ENCODE measurements at places on chromosomes 5 and 9. TPM values are rescaled to one million over a fixed set of nuclear protein-coding genes. Genes with fewer than 3 reads are reported as not detected.

Gene KIF4B
- not detected for total RNA-seq

Gene TRIP13
- total RNA-seq = 19.5 TPM

Gene ST6GALNAC4
- 45.5 TPM for total RNA-seq

Gene ACTBL2
- 0.11 TPM for total RNA-seq

Gene DBH
- not detected for total RNA-seq

Gene PDLIM4
- 84.4 TPM for total RNA-seq

DNA sequence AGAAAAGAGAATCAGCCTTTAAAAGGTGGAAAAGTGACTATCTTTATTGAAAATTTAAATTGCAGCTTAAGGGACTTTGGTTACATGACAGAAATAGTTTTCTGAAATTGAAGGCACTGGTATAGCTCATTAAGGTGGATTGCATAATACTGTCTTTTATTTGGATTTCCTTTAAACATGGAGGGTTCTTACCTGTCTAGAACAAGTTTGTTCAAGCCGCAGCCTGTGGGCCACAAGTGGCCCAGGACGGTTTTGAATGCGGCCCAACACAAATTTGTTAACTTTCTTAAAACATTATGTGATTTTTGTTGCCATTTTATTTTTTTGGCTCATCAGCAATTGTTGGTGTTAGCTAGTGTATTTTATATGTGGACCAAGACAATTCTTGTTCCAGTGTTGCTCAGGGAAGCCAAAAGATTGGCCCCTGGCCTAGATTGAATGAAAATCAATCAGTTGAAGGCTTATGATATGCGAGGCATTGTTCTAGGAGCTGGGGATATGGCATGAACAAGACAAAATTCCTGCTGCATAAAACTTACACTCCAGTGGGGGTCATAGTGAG, 18.0 kb downstream of the NNT start:
- H3K36me3 ChIP-seq = peaks cover 14% of the 10 kb centered on the region
- H3K27me3 ChIP-seq = no peaks in the 10 kb centered on the region
- H3K4me1 ChIP-seq = 0 out of 2 replicates have a peak, but pooled peaks cover 4% of the 10 kb centered on the region
- no peak for DNase-seq
- H3K4me3 ChIP-seq = no peak overlapping the region

DNA sequence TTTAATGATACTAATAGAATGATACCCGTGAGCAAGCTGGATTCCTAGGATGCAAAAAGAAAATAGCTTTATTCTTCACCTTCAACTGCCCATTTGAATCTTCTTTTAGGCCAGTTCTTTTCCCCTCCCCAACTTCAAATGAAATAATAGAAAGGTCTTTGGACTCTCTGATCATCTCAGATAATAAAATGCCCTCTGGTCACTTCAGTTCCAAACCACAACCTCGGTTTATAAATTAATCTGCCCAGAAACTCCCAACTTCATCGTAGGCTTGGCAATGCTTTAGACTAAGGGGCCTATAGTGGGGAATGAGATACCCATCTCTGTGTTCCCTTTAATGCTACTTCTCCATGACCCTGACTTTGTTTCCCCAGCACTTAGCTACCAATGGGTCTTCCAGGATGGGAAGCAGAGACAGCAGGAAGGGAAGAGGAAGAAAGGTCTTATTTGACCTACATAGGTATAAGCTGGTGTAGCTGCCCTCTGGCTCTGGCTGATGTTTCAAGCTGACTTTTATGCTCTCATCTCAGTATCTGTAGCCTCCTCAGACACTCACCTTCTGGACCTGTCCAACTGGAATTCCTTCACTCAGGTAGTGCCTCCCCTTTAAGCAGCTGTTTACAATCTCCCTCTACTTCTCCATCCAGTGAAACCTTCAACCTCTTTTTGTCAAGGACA, 47.2 kb upstream of the RAD23B start:
- H3K4me1 ChIP-seq = peaks cover 14% of the 10 kb centered on the region
- no peak overlapping the region for H3K4me3 ChIP-seq

GRCh38 chr5:173451651-173452050, 123.4 kb upstream of the STC2 start:
- no peak overlapping the region for H3K4me3 ChIP-seq
- H3K27me3 ChIP-seq = no peaks in the 10 kb centered on the region
- DNase-seq = peak; percentile 34
- peaks cover 61% of the 10 kb centered on the region for H3K4me1 ChIP-seq

DNA sequence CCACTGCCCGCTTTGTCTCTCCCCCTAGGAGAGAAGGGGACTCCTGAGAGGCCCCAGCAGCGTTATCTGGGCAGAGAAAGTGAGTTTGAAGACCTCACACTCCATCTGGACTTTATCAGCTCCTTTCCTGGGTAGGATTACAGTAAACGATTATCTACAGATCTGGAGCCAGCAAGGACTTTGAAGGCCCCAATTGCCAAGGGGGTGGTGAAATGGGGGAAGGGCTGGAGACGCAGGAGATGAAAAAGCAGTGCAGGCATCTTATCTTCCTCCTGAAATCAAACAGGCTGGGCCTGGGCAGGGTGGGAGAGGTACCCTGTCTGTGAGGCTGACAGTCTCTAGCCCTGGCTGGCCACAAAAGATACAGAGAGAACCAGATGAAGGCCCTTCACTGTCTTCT, 105.8 kb upstream of the MSX2 start:
- H3K27ac ChIP-seq = no peak overlapping the region
- no peaks in the 10 kb centered on the region for H3K4me1 ChIP-seq
- H3K4me3 ChIP-seq = no peak overlapping the region
- DNase-seq = no peak

GRCh38 chr9:134724912-134725604, 83.5 kb downstream of the COL5A1 start:
- H3K4me1 ChIP-seq = no peaks in the 10 kb centered on the region
- H3K27me3 ChIP-seq = no peaks in the 10 kb centered on the region
- no peak for DNase-seq
- H3K4me3 ChIP-seq = no peak overlapping the region
- peaks cover 21% of the 10 kb centered on the region for H3K36me3 ChIP-seq

DNA sequence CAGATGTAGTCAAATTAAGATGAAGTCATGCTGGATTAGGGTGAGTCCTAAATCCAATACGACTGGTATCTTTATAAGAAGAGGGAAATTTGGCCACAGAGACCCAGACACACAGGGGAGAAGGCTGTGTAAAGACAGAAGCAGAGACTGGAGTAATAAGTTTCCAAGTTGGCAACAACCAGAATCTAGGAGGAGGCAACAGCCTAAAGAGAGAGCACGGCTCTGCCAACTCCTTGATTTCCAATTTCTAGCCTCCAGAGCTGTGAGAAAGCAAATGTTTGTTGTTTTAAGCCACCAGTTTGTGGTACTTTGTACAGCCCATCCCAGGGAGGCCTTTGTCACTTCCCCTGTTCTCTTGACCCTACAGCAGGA, 74.4 kb downstream of the ATG10 start:
- peaks cover 13% of the 10 kb centered on the region for H3K4me1 ChIP-seq
- no peak overlapping the region for H3K4me3 ChIP-seq
- no peaks in the 10 kb centered on the region for H3K36me3 ChIP-seq
- no peaks in the 10 kb centered on the region for H3K27me3 ChIP-seq
- H3K27ac ChIP-seq = no peak overlapping the region

GRCh38 chr5:33788922-33789566, 102.7 kb downstream of the ADAMTS12 start:
- H3K27ac ChIP-seq = peak overlapping the region; percentile 85
- H3K27me3 ChIP-seq = no peaks in the 10 kb centered on the region
- peaks cover 18% of the 10 kb centered on the region for H3K4me1 ChIP-seq
- 0 out of 2 replicates have a peak overlapping the region, but pooled peaks have one; percentile 2 for H3K4me3 ChIP-seq

GRCh38 chr9:112104401-112104800, 70.7 kb downstream of the SUSD1 start:
- no peaks in the 10 kb centered on the region for H3K36me3 ChIP-seq
- no peak for DNase-seq
- H3K27me3 ChIP-seq = no peaks in the 10 kb centered on the region

- no peak overlapping the region for H3K27ac ChIP-seq
- no peak for DNase-seq
- no peaks in the 10 kb centered on the region for H3K27me3 ChIP-seq
- no peak overlapping the region for H3K4me3 ChIP-seq
Observed at GRCh38 chr5:98880151-98880550, 48.7 kb downstream of the CHD1 start.

DNA sequence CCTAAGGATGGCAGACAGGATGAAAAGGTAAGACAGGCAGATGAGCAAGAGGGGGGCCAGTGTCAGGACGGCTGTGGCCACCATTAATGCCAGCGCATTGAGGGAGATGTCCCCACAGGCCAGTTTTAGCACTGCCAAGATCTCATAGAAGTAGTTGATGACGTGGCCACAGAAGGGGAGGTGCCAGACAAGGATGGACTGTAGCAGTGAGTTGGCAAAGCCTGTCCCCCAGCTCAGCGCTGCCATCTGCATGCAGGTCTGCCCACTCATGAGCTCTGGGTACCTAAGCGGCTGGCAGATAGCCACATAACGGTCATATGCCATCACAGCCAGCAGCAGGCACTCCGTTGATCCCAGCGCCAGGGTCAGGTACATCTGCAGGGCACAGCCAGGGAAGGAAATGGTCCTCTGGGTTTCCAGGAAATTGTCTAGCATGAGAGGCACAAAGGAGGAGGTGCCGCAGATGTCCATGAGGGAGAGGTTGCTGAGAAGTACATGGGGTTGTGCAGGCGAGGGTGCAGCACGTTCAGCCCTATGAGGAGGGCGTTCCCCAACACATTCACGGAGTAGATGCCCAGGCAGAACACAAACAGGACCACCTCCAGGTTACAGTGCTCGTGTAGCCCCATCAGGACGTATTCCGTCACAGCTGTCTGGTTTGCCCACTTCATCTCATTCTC, 10.8 kb downstream of the OR13J1 start:
- H3K36me3 ChIP-seq = no peaks in the 10 kb centered on the region
- H3K4me1 ChIP-seq = no peaks in the 10 kb centered on the region
- no peak overlapping the region for H3K27ac ChIP-seq
- peak; percentile 67 for DNase-seq
- no peak overlapping the region for H3K4me3 ChIP-seq

DNA sequence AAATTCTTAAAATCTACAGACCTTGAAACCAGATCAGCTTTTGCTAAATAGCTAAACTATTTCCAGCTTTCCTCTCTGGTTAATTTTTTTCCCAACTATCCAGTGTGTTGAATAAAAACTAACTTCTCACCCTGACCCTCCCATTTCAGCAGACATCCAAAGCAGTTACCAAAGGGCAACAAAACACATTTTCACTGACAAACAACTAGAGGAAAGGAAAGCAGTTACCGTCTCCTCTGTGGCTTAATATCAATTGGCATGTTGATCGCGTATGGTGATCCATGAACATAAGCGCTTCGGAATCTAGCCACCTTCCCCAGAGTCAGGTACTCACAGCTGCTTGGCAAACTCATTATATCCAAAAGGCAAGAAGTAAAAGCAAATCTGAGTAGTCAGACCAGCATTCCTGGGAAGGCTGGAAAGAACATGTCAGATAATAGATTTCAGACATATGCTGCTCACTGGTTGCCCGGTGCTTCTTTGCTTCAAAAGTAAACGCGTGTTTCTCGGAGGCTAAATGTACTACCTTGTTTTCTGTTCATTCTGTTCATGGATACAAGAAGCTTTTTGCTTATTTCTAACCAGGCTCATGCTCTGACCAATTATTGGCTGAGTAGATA, 463.4 kb downstream of the PDE4D start:
- 0 out of 2 replicates have a peak, but pooled peaks cover 20% of the 10 kb centered on the region for H3K27me3 ChIP-seq
- H3K27ac ChIP-seq = no peak overlapping the region
- no peaks in the 10 kb centered on the region for H3K36me3 ChIP-seq

DNA sequence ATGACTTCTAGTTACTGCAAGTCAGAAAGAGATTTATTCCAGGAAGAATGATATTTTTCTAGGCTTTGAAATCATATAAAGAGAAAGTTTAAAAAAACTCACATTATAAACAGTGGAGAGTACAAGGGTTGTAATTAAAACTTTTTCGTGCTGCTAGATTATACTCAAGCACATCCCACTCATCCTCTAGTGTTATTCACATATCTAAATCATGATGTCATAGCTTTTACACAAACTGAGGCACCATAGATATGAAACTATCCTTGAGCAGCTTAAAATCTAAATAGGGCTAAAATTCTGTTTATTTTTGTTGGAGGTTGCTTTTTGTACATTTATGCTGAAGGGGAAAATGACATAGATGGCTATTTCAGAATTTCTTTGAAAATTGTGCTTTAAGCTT, 30.0 kb downstream of the TENT2 start:
- no peak overlapping the region for H3K4me3 ChIP-seq
- no peaks in the 10 kb centered on the region for H3K27me3 ChIP-seq
- H3K36me3 ChIP-seq = peaks cover 19% of the 10 kb centered on the region
- H3K4me1 ChIP-seq = peaks cover 10% of the 10 kb centered on the region

DNA sequence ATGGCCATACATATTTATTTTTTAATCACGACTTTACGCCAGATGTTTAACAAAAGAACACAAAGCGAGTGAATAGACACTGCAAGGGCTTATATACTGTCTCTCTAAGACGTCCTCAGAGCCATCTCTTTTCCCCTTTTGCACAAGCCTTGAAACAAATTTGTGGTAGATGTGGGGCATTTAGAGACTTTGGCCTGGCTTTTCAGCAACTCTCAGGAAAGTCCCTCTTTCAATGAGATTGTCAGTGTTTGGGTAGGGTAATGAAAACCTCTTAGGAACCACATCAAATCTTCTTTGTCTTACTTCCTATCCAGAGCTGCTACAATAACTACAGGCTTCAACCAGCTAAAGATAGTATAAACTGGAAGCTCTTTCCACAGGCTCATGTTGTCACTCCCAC, 380.0 kb downstream of the ANXA1 start:
- H3K4me1 ChIP-seq = no peaks in the 10 kb centered on the region
- H3K27me3 ChIP-seq = no peaks in the 10 kb centered on the region
- H3K4me3 ChIP-seq = no peak overlapping the region
- no peaks in the 10 kb centered on the region for H3K36me3 ChIP-seq
- no peak for DNase-seq

DNA sequence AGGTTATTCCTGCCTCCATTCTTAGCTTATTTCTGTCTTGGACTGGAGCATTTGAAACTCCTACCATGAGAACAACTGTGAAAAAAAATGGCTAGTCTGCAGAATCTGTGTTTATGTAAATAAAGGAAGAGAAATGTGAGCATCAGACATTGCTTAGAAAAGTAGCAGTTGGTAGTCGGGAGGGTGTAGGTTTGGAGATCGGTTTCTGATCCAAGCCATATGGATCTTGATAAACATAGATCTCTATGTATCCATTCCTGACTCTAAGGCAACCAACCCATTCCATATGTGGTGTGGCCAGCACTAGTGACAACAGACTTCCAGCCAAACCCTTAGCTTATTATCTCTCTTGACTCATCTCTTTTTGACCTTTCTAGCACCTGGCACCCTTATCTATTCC, 127.1 kb downstream of the NMUR2 start:
- H3K4me1 ChIP-seq = no peaks in the 10 kb centered on the region
- DNase-seq = no peak
- H3K4me3 ChIP-seq = no peak overlapping the region
- H3K27me3 ChIP-seq = no peaks in the 10 kb centered on the region
- no peak overlapping the region for H3K27ac ChIP-seq

DNA sequence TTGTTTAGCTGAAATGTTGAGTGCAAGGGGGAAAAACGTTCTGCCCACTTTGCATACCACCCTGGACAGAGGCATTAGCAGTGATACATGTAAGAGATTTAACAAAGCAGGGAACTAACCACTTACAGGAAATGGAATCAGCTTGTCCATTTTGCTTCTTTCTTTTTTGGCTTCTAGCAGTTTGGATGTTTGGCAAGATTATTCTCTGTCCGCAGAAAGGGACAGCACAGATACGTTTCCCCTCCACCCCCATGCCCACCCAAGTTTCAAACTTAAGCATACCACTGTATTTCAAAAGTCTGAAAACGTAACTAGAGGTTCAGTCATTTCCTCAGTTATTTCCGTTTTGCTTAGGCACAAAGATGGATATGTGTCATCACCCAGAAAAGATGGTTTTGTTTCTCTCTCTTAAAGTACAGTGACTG, 118.4 kb downstream of the GDNF start:
- peaks cover 69% of the 10 kb centered on the region for H3K4me1 ChIP-seq
- H3K4me3 ChIP-seq = no peak overlapping the region
- DNase-seq = peak; percentile 24
